Stimulated activated CD8-positive, alpha-beta memory T cell treated with anti-CD3 and anti-CD28 coated beads, Interleukin-4, amount 100 ng/mL, for 1 hour (primary cell): ENCODE measurements at places on chromosomes 1 and 21.

GRCh38 chr1:114033216-114033706, 54.0 kb downstream of the OLFML3 start:
- no peak for DNase-seq

GRCh38 chr1:47682198-47682597, 244.4 kb downstream of the FOXD2 start:
- DNase-seq, result no peak

DNA sequence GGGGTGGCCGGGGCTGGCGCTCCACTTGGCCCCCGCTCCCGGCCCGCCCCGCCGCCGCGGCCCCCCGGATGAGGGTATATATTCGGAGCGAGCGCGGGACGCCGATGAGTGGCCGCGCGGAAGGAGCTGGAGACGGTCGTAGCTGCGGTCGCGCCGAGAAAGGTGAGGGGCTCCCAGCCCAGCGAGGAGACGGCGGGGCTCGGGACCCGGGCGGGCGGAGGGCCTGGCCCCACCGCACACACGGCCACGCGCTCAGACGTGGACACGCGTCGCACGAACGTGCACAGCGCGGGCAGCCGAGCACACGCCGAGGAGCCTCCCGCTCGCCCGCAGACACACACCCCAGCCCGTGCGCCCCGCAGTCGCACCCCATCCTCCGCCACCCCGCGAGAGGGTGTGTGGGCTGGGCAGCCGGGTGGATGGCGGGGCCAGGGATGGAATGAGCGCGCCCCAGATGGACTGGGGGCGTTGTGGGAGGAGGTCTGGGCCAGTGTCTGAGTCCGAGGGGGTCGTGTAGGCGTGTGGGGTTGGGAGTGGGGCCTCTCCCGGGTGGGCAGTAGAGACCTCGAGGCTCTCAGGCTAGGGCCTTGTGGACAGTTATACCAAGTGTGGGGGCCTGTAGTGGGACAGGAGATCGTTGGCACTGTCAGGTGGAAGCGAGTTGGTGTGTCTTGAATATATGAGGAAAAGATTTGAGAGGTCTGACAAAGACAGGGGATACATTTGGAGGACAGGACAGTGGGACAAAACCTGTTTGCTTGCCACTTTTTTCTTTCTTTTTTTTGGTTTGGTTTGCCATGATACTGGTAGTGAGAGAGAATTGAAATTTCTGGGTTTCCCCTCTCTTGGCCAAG, at the start of gene UAP1:
Gene UAP1 (plus strand): TSS at position 107 of the 854 bp plus-strand sequence. CDS start 4,347 bp downstream, outside the sequence.
- no peak for DNase-seq

GRCh38 chr1:96580920-96581319, 140.7 kb upstream of the PTBP2 start:
- DNase-seq, result no peak

DNA sequence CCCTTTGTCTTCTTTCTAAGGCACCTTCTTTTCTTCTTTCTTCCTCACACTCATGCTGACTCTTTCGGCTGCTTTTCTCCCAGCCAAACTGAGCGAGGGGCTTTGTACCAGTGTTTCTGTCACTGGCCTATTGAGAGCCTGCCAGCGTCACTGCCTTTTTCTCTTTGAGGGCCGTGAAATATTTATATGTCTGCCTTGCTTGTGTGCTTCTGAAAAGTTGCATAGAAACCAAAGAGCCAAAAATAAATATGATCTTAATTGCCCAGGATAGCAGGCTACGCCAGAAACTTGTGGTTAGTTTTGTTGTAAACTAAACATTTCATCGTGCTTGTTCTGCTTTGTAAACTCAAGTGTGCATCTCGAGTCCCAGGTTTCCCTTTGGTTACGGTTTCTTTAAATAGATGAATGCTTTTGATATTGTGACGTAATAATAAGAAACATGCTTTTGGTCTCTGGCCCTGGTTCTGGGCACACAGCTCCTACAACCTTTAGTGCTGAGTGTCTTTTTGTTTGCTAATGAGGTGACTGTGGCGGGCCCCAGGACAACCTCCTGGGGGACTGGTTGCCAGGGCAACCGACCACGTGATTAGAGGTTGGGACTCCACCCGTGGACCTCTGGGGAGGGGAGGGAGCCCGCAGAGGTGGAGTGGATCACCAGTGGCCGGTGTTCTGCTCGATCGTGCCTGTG, 10.8 kb downstream of the SLC37A1 start:
- DNase-seq, result peak; percentile 21

GRCh38 chr1:99589186-99589636, 56.7 kb upstream of the PALMD start:
- no peak for DNase-seq

- DNase-seq, result no peak
These were observed 4.8 kb upstream of the FCRLA start for GRCh38 chr1:161702250-161702649.

GRCh38 chr1:230754796-230755195, 7.6 kb downstream of the CAPN9 start:
- no peak for DNase-seq

- DNase-seq, result peak; percentile 59
These were observed 8.4 kb upstream of the IKBKE start for GRCh38 chr1:206461602-206462455.

- DNase-seq, result no peak
These were observed 381.1 kb upstream of the KAZN start for GRCh38 chr1:14217384-14217783.

- DNase-seq, result no peak
These were observed 113.8 kb upstream of the C8B start for GRCh38 chr1:57079454-57080157.

DNA sequence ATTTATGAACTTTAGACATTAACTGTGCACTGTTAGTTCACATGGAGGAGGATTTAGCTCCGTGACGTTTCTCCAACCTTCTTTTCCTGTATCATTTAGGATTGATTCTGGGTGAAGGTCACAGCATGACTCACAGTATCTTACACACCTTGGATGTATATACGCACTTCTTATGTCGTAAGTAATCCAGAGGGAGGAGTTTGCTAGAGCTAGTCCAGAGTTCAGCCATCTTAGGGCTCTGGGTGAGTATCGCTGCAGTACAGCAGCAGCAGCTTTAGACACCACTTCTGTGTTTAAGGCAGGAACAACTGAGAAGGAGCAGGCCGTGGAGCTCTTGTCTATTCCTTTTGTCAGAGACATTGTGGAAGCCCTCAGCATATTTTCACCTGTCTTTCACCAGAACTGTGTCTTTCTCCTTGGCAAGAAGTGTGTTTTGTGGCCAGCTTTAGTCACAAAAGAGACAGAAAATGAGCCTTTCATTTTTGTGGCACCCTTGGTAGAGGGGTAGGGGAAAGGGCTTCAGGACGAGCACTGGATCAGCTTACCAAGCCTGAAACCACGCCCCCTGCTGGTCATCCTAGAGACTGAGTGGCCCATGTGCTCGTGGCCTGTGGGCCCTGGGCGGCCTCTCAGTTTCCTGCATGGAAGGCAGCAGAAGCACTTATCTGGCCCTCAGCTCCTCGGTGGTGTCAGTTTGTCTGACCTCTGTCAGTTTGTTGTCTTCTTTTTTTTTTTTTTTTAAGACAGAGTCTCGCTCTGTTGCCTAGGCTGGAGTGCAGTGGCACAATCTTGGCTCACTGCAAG, 64.0 kb downstream of the ADARB1 start:
- DNase-seq, result peak; percentile 47

DNA sequence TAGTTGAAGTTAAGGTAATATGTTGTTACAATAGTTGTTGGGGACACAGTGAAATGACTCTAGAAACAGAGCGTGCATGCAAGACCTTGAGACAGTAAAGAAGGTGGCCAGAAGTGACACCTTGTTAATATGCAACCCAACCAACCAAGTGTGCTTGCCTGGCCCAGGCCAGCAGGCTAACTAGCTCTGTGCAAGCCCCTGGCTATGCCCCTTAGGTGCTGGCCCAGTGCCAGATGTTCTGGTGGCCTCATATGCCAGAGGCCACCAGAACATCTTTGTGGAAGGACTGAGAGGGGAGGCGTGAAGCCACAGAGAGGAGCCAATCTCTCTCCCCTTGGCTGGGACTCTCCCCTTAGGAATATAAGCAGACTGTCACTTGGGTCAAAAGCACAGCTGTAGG, 111.2 kb upstream of the JUN start:
- no peak for DNase-seq

- no peak for DNase-seq
These were observed 1.6 kb downstream of the KDM1A start for GRCh38 chr1:23020706-23021405.

DNA sequence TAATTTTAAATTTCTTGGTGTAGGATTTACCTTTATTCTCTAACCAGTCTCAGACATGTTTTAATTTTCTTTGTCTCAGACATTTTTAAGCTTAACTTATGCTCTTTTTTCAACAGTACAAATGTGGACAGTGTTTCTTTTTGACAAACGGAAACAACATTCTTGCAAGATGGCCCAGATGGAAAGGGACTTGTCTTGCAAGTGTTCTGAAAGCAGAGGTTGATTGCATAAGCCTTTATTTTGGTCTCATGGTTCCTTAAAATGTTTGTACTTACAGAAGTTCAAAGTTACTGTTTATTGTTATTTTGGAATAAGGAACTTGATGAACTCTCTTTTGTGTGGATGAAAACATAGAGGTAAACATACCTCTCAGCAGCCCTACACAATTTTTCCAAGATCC, 22.9 kb downstream of the SMAP2 start:
- no peak for DNase-seq

GRCh38 chr21:34198231-34199120, 125.1 kb downstream of the MRPS6 start:
- no peak for DNase-seq

GRCh38 chr1:210364479-210364878, 35.8 kb downstream of the HHAT start:
- DNase-seq, result no peak

- DNase-seq, result no peak
These were observed 47.5 kb downstream of the HSF2BP start for GRCh38 chr21:43611598-43612369.

- no peak for DNase-seq
These were observed 17.5 kb downstream of the SMIM12 start for GRCh38 chr1:34842073-34842472.

DNA sequence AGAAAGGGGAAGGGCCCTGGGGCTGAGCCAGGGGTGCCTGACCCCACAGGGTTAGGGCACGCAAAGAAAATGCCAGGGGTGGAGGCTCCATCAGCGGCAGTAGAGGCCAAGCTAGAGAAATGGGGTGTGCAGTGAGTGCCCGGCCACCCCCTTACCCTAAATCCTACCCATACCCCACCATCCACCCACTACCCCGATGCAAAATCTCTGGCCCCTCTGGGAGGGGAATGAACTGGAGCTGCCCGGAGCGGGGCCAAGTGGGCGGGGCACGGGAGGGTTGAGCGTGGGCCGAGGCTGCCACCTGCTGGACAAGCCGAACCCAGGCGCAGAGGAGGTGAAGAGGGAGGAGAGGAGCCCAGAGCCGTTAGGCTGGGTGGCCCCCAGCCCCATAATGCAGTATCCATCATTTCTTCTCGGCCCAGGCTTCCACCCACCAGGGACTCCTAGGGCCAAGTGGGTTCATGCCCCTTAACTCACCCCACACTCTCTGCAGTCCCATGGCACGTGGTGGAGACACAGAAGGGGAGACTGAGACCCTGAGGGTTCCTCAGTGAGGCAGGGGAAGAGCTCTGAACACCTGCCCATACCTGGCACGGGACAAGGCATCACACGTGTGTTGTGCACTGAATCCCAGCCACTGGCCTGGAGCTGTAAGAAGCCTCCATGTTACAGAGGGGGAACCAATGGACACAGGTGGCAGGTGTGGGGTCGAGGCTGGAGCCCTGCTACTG, 1.4 kb upstream of the C1QC start:
- DNase-seq, result peak; percentile 47

- DNase-seq, result no peak
These were observed 1.5 kb upstream of the AKNAD1 start for GRCh38 chr1:108858230-108858950.

GRCh38 chr1:175410560-175410959, 218.0 kb upstream of the KIAA0040 start:
- DNase-seq, result no peak

- DNase-seq, result no peak
These were observed 64.2 kb downstream of the TCP10L start for GRCh38 chr21:32520875-32521735.

- DNase-seq, result no peak
These were observed 56.8 kb upstream of the PPIH start for GRCh38 chr1:42601472-42601871.

- no peak for DNase-seq
These were observed 169.1 kb downstream of the C1orf21 start for GRCh38 chr1:184555665-184556641.

DNA sequence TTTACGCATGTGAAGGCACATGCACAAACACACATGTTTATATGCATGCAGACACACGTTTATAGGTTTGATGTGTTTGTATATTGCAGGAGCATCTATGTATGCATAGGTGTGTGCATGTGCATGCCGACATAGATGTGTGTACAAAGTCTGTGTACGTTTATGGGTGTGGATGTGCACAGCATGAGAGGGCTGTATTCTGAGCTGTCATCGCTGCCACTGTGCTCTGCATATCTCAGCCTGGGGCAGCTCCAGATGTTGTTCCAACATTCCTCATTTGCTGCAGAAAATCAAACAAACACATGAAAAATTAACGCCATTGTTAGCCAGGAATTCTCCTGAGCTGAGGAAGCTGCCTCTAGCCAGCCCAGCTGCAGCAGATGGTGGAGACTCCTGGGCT, 132.3 kb upstream of the CSF3R start:
- DNase-seq, result no peak

- no peak for DNase-seq
These were observed 224.6 kb upstream of the C1orf174 start for GRCh38 chr1:4124631-4125145.

GRCh38 chr1:42961312-42962091, 2.8 kb upstream of the SLC2A1 start:
- no peak for DNase-seq

- no peak for DNase-seq
These were observed 489.3 kb upstream of the RUNX1 start for GRCh38 chr21:35538386-35538785.

DNA sequence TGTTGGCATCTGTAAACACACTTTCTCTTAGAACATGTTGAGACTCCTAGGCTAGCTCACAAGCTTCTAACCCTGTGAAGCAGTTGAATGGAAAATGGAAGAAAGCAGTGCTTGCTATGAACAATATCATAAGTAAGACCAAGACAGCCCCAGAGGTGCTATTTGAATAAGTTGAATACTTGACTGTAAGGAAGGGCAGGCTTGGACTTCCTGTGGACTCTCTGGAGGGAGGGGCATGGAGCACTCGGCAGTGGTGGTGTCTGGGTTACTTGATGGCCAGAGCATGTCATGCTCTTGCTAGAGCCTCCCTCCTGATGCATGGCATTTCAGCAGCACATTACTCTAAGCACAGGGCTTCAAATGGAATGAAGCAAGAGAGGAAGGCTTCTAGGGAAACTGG, 60.0 kb downstream of the MRPS6 start:
- DNase-seq, result no peak

- no peak for DNase-seq
These were observed 74.1 kb upstream of the CASZ1 start for GRCh38 chr1:10870493-10871096.

GRCh38 chr1:200524092-200524491, 96.5 kb downstream of the KIF14 start:
- no peak for DNase-seq
